ENCODE measurements at places on chromosomes 2 and 18.

DNA sequence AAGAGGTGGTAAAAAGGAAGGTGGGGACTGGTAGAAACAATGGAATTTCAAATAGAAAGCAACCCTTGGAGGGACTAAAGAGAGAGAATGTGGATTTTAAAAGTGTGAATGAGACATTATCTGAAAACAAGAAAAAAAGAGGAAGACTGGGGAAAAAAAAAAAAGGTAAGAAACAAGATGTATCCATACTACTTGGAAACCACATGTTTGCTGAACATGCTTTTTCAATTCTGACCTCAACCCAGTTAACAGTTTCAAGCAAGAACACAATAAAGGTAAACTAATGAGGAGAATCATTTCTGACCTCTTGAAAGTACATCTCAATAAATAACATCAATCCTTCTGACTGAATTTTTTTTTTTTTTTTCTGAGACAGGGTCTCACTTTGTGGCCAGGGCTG, 2.6 kb downstream of the FARSB start:
- no peak for DNase-seq

DNA sequence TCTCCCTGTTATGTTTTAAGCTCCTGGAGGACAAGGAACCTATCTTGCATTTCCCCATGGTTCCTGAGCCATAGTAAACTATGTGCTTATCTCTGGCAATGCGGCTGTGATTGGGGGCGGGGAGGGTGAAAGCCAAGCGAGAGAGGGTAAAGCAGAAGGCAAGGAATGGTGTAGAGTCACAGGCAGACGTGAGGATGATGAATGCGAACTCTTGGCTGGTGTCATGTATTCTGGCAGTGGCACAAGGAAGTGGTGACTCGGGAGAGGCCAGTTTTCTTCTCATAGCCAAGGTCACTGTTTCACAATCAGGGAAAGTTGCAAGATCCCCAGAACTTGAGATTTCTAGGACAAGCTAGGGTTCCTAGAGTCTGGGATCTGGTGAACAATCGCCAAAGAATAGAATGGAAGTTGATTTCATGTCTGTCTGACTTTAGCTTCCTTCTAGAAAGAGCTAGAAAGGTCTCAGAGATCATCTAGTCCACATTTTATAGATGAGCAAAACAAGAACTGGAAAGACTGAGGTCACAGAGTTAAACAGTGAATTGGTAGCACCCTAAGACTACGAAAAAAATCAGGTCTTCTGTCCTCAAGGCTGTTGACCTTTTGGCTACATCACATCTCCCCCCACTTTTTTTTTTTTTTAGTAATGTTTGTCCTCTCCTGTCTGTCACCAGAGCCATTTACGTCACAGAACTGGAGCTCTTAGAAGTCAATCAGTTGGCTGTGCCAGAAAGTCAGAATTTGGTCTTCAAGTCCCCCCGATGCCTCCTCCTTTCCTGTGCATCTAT, 137.0 kb downstream of the BCL11A start:
- peak; percentile 41 for DNase-seq

GRCh38 chr2:104845946-104846785, 7.7 kb upstream of the POU3F3 start:
- DNase-seq: no peak

DNA sequence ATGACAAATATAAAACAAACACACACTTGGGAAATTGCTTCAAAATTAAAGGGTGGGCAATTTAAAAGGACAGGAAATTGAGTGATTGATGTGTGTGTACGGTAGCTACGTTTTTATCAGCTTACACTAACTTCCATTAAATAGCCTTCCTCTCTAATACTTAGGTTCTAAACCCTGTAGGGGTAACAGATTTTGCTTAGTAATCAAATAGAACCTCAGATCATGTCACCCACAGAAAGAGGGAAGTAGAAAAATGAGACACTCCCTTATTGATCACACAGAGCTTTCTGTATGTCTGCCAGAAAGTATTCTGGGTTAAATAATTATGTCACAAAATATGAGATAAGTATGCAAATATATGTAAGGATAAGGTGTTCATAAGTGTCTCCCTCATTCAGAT, 93.3 kb downstream of the ICA1L start:
- DNase-seq: no peak

All from brain microvascular endothelial cell (primary cell).